ENCODE measurements at places on chromosomes 4 and X.

DNA sequence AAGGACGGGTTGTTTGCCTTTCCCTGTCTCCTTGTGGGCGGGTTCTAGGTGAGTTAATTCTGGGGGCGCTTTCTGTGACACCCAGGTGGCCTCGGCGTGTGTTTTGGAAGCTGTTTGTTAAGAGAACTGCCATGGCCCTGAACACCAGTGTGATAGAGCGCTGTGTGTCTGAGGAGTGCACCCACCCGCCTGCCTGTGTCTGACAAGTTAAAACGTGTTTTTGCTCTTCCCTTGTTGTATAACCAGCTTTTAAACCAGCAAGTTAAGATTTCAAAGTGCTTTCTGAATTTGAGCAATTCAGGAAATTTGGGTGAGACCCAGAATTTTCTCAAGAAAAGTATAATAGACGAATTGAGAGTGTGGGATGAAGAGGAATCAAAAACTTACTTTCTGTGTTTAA is 55.2 kb upstream of the HGFAC start:
- no peaks in the 10 kb centered on the region for H3K4me1 ChIP-seq
- H3K4me3 ChIP-seq = no peak overlapping the region
- H3K27me3 ChIP-seq = no peaks in the 10 kb centered on the region
- DNase-seq = no peak
- no peaks in the 10 kb centered on the region for H3K36me3 ChIP-seq
- no peak overlapping the region for H3K27ac ChIP-seq

- no peak for DNase-seq
- H3K27me3 ChIP-seq = no peaks in the 10 kb centered on the region
Measured at GRCh38 chr4:79450053-79450452, 42.0 kb upstream of the GK2 start.

- H3K4me1 ChIP-seq = no peaks in the 10 kb centered on the region
- no peaks in the 10 kb centered on the region for H3K27me3 ChIP-seq
- no peak overlapping the region for H3K4me3 ChIP-seq
- H3K27ac ChIP-seq = no peak overlapping the region
- no peaks in the 10 kb centered on the region for H3K36me3 ChIP-seq
Measured at GRCh38 chrX:21958187-21958586, 17.7 kb downstream of the SMS start.

DNA sequence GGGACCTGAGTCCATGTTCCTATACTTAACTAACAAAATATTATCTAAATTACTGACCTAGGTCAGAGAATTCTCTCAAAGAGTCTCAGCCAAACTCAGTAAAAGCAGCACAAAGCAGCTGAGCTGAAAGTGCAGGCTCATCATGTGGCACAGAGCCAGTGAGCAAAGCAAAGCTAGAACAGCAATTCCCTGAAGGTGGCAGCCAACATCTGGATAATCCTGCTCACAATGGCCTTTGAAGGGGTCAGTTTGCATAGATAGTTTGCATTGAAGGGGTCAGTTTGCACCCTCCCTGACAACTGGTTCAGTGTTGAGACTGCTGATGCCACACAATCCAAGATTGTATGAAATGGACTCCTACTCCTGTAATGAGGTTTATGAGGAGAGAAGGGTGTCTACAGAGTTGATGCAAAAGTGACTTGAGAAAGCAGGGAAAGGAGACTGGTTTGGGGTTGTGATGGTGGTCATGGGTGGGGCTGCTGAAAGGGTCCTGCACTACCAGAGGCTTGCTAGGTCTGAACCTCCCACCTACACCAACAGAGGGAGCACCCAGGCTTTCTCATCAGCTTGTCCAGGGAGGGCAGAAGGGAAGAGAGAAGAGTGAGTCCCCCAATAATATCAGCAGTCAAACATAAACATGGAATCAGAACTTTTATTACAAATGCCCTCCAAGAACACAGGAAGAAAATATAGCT is 39.7 kb downstream of the TRIM61 start:
- H3K27ac ChIP-seq = no peak overlapping the region
- no peaks in the 10 kb centered on the region for H3K36me3 ChIP-seq
- no peak for DNase-seq
